NCI-H2029 (cell line): ENCODE measurements at places on chromosomes 16 and 17.

DNA sequence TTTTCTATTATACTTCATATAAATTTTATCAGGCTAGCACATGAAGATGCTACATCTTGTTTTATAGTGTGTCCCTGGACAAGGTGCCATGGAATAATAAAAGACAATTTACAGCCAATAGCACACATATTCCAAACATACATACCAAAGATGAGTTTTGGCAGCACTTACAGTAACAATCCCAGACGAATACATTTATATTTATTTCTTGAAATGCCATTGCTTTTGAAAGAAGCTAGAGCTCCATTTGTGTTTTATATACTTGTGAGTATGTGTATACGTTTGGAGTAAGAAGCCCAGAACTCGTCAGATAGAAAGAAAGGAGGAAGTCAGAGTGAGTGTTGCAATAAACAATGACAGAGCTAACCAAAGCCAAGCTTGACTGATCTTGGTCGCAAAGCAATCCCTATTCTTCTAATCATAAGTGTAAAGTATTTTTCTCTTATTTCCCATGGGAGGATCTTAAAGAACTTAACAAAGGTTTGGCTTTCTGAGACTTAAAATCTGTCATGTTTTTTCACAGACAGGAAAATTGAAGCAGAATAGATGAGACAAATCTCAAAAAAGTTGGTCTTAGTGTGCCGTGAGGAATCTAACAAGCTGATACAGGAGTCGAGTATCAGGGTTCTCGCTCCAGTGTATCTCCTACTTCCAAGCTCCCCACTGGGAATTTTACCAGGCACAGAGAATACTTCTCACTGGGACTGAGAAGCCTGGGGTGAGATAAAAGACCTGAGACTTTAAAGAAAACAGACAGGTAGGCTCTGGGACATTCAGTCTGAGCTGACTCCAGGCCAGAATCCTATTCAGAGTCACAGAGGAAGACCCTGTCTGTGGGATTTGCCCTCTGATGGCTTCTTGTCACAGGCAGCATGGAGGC is 175.4 kb downstream of the AATF start:
- no peak for DNase-seq

GRCh38 chr17:77944390-77945222 is 13.9 kb upstream of the TNRC6C start:
- no peak for DNase-seq

DNA sequence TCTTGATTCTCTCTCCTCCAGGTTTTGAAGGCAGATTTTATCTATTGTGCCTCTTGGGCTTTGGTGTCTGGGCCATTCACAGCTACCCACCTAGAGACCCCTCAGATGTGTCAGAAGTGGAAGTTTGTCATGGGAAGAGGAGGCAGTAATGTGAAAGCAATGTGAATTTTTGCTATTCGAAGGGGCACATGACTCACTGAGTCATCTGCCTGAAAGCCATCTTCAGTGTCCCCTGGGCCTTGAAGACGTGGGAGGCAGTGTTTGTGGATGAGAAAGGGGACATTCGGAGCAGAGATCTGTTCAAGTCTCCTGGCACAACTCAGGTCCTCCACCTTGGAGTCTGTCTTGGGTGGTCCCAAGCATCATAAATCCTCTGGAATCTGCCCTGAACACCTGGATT is 530.2 kb downstream of the NPIPA7 start:
- DNase-seq = no peak

DNA sequence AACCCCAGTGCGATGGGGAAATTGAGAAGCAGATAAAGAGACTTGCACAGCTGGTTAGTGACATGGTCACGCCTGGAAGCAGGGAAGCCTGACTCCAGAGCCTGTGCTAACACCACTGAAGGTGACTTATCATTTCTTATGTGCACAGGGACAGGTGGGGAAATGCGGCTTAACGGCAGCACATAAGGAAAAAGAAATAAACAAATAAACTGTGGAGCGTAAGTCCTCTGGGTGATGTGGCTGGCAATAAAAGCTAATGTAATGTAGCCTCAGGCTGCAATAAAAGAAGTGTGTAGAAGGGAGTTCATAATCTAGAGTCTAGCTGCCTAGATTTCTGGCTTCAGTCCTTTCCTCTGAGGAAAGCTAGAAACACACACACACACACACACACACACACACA is 10.6 kb downstream of the CDH11 start:
- DNase-seq = no peak

DNA sequence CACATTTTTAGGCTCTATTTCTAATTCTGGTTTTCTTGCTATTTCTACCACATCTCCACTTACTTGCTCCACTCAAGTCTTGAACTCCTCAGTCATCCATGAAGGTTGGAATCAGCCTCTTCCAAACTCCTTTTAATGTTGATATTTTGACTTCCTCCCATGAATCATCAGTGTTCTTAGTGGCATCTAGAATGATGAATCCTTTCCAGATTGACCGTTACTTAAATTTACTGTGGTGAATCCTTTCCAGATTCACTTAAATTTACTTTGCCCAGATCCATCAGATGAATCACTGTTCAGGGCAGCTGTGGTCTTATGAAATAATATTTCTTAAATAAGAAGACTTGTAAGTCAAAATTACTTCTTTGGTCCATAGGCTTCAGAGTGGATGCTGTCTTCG is 32.4 kb downstream of the CLTC start:
- DNase-seq = no peak

GRCh38 chr17:1147664-1148063 is 32.1 kb downstream of the ABR start:
- DNase-seq = peak; percentile 57

GRCh38 chr17:7717756-7718350 is 309 bp downstream of the DNAH2 start:
- DNase-seq = no peak

DNA sequence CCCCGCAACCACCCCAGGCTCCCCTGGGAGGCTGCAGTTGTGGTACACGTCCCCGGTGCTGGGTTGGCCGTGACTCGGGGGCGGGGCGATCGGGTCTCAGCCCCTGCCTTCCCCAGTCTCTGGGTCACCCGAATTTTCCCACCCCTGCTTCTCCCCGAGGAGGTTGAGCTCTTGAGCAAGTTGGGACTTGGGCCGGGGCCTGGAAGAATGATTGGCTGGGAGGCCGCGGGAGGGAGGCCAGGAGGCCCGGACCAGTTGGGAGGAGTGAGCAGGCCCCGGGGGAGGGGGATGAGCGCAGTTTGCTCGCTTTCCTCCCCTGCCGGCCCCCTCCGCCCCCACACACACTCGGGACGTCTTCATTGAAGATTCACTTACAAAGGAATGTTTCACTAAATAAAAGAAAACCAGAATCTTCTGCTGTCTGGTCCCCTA is 4.5 kb upstream of the HEXIM1 start:
- no peak for DNase-seq

GRCh38 chr17:77307479-77308198 is 166.9 kb downstream of the SEC14L1 start:
- DNase-seq = no peak

DNA sequence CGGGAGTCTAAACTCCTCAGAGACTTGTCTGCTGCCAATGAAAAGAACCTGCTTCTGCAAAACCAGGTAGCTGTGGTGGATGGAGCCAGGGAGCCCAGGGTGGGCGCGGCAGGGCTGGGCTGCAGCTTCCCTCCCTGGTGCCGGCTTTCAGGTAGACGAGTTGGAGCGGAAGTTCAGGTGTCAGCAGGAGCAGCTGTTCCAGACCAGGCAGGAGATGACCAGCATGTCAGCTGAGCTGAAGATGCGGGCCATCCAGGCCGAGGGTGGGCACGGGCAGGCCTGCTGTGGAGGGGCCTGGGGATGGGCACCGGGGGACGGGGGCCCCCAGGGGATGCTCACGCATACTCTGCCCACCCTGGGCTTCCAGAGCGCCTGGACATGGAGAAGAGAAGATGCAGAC is 3.2 kb upstream of the RAC3 start:
- no peak for DNase-seq

GRCh38 chr16:4535627-4536108 is 2.9 kb downstream of the CDIP1 start:
- no peak for DNase-seq

- no peak for DNase-seq
Observed at GRCh38 chr17:3594051-3594800, 15.0 kb downstream of the TRPV1 start.
